HepG2 (cell line): ENCODE measurements at places on chromosomes 3 and 15. TPM values are rescaled to one million over a fixed set of nuclear protein-coding genes. Genes with fewer than 3 reads are reported as not detected.

The LRRIQ4 gene
- not detected in 2 replicates for polyA plus RNA-seq

The MORC1 gene
- not detected in 2 replicates for polyA plus RNA-seq

The C15orf62 gene
- 1.0 and 1.1 TPM in 2 replicates for polyA plus RNA-seq

The AQP9 gene
- polyA plus RNA-seq = 0.03 TPM in 1 of 2 replicates, not detected in the other

The OR5H14 gene
- polyA plus RNA-seq = not detected in 2 replicates

The ASB14 gene
- not detected in 2 replicates for polyA plus RNA-seq

The GASK1A gene
- polyA plus RNA-seq = not detected in 2 replicates

The AADACL2 gene
- not detected in 2 replicates for polyA plus RNA-seq

The HAUS2 gene
- 10.0 and 11.6 TPM in 2 replicates for polyA plus RNA-seq

The MCF2L2 gene
- polyA plus RNA-seq = not detected in 2 replicates

The RYR3 gene
- polyA plus RNA-seq = not detected in 2 replicates

The ZNF35 gene
- polyA plus RNA-seq = 0.18 and 0.20 TPM in 2 replicates

The MYL3 gene
- polyA plus RNA-seq = 0.13 TPM in 1 of 2 replicates, not detected in the other

The FBXW12 gene
- polyA plus RNA-seq = not detected in 2 replicates

The GP5 gene
- 0.01 TPM in 1 of 2 replicates, not detected in the other for polyA plus RNA-seq

The MBD4 gene
- polyA plus RNA-seq = 13.7 and 14.9 TPM in 2 replicates

The PLSCR2 gene
- polyA plus RNA-seq = not detected in 2 replicates

The ACKR4 gene
- polyA plus RNA-seq = 0.07 and 0.16 TPM in 2 replicates

The FGF7 gene
- polyA plus RNA-seq = not detected in 2 replicates

The SRGAP3 gene
- polyA plus RNA-seq = 0.97 and 1.4 TPM in 2 replicates

The COL6A5 gene
- polyA plus RNA-seq = not detected in 2 replicates

The KNG1 gene
- 6.5 and 8.1 TPM in 2 replicates for polyA plus RNA-seq

The NDUFAF3 gene
- polyA plus RNA-seq = 39.0 and 42.0 TPM in 2 replicates

The NTRK3 gene
- not detected in 2 replicates for polyA plus RNA-seq

The UPK1B gene
- polyA plus RNA-seq = not detected in 2 replicates

The EXD1 gene
- polyA plus RNA-seq = not detected in 2 replicates

The A4GNT gene
- not detected in 2 replicates for polyA plus RNA-seq

The GOLGA6B gene
- polyA plus RNA-seq = 0.04 TPM in 1 of 2 replicates, not detected in the other

The UROC1 gene
- polyA plus RNA-seq = 1.3 and 2.0 TPM in 2 replicates

The RTP3 gene
- polyA plus RNA-seq = not detected in 2 replicates

The TGFBR2 gene
- polyA plus RNA-seq = 187 and 204 TPM in 2 replicates

The ATP13A5 gene
- not detected in 2 replicates for polyA plus RNA-seq

The GHSR gene
- not detected in 2 replicates for polyA plus RNA-seq

The SPINK8 gene
- not detected in 2 replicates for polyA plus RNA-seq

The CHRD gene
- polyA plus RNA-seq = 35.2 and 59.2 TPM in 2 replicates

The MYEF2 gene
- 10.1 and 10.5 TPM in 2 replicates for polyA plus RNA-seq

The ROBO2 gene
- not detected in 2 replicates for polyA plus RNA-seq

The SLC30A4 gene
- 0.01 TPM in 2 replicates for polyA plus RNA-seq
